Central memory CD8-positive, alpha-beta T cell (primary cell): ENCODE measurements at places on chromosomes 6 and 20.
A peak's percentile ranks its signal among the peaks of the same experiment; 100 is the strongest.

GRCh38 chr20:328027-328974 lies 2.9 kb downstream of the SOX12 start:
- peak overlapping the region; percentile 68 for H3K4me3 ChIP-seq
- no peak for DNase-seq
- peaks cover 3% of the 10 kb centered on the region for H3K36me3 ChIP-seq
- H3K27ac ChIP-seq, result peak overlapping the region; percentile 77
- peaks cover 10% of the 10 kb centered on the region for H3K4me1 ChIP-seq

GRCh38 chr20:19849341-19850197 lies 91.5 kb downstream of the RIN2 start:
- H3K27ac ChIP-seq, result no peak overlapping the region
- DNase-seq, result no peak

DNA sequence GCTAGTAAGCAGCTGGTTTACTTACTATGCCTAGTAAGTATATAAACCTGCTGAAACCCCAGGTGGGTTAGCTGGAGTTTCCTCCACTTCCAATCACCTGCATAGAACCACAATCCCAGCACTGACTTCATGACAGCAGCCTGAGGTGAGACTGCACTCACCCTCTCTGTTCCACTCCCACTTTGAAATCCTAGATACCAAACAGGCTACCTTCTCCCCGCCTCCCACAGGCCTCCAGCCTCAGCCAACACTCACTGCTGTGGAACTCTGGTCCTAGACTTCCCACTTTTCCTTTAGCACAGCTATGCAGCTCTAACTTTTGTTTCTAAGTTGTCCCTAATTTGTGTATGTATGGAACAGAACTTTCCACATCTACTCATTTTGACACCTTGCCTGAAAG lies 149.7 kb upstream of the ARID1B start:
- no peaks in the 10 kb centered on the region for H3K4me1 ChIP-seq
- H3K27me3 ChIP-seq, result peaks cover 28% of the 10 kb centered on the region
- H3K4me3 ChIP-seq, result no peak overlapping the region
- no peak overlapping the region for H3K27ac ChIP-seq
- H3K36me3 ChIP-seq, result no peaks in the 10 kb centered on the region
- no peak for DNase-seq

GRCh38 chr6:139060332-139060731 lies 31.8 kb downstream of the ABRACL start:
- no peaks in the 10 kb centered on the region for H3K36me3 ChIP-seq
- H3K4me1 ChIP-seq, result no peaks in the 10 kb centered on the region
- H3K27ac ChIP-seq, result no peak overlapping the region
- peaks cover 24% of the 10 kb centered on the region for H3K27me3 ChIP-seq

DNA sequence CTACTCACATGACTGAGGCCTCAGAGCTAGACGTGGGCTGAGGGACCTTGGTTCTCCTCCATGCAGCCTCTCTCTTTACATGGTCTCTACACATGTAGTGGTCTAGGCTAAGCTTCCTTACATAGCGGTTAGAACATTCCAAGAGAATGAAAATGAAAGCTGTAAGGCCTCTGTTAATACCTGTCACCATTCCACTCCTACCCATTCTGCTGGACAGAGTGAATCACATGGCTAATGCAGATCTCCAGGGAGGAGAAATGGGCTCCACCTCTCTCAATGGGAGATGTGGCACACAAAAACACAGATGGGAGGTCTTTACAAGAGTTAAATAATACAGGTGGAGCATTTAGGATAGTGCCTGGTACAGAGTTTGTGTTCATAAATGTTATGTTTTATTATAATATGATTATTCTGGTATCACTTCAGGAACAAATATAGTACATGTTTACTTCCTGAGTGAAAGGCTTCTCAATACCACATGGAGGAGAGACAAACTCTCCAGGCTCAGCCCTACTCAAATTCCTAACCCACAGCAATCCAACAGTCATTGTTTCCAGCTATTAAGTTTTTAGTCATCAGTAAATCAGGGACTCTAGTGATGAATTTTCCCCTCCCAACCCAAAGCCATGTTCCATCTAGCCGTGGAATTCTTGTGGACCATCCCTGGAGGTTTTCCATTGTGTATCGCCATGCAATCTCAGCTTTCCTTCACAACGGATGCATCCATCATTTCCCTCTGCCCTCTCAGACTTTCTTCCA lies 57.9 kb downstream of the ISM1 start:
- no peak overlapping the region for H3K4me3 ChIP-seq
- H3K36me3 ChIP-seq, result peaks cover 2% of the 10 kb centered on the region
- H3K27me3 ChIP-seq, result peaks cover 24% of the 10 kb centered on the region
- DNase-seq, result no peak
- H3K4me1 ChIP-seq, result no peaks in the 10 kb centered on the region

DNA sequence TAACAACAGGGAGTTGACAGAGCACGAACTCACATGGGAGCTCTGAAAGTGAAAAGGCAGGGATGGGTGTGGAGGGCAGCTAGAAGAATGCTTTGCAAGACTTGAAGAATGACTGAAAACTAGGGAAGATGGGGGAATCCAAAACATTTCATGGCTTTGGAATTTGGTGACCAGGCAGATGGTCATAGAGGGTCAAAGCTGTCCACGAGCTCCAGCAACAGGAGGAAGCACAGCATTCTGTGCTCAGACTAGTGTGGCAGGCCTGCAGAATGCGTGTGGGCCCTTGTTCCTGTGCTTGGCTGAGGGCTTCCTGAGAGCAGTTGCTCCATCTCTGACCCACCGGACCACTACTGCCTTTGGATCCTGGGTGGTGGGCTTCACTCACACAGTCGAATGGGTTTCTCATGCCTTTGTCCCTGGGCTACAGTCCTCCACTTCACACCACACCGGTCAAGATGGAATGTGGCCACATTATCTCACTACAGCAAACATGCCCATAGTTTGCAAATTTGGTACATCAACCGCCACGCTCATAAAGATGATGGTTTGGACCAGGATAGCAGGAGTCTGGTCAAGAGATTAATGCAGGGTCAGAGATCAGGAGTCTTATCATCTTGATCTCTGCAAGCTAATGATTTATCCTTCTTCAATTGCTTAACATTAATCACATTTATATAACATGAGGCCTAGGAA lies 100.7 kb downstream of the SGK1 start:
- no peaks in the 10 kb centered on the region for H3K27me3 ChIP-seq
- no peak for DNase-seq
- no peak overlapping the region for H3K27ac ChIP-seq
- no peak overlapping the region for H3K4me3 ChIP-seq
- no peaks in the 10 kb centered on the region for H3K36me3 ChIP-seq

- H3K36me3 ChIP-seq, result no peaks in the 10 kb centered on the region
- no peaks in the 10 kb centered on the region for H3K4me1 ChIP-seq
- no peaks in the 10 kb centered on the region for H3K27me3 ChIP-seq
- H3K4me3 ChIP-seq, result no peak overlapping the region
- H3K27ac ChIP-seq, result no peak overlapping the region
These were observed 38.5 kb downstream of the TSPYL4 start for GRCh38 chr6:116215414-116215813.

DNA sequence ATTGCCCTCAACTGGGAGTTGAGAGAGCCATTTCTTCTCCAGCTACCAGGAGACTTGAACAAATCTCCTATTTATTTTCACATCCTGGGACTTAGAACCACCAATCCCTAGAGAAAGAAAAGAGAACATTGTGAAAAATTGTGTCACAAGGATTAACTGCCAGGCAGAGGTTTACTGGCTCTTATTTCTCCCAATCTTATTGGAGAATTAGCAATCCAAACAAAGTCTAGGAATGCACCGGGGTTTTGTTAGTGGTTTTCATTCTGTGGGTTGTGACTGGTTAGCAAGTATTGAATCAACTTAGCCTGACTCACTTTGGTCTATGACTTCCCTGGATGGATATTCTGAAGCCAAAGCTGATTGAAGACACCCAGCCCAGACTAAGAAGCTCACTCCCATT lies 21.2 kb upstream of the ENPP5 start:
- no peaks in the 10 kb centered on the region for H3K4me1 ChIP-seq
- H3K27me3 ChIP-seq, result peaks cover 10% of the 10 kb centered on the region
- no peak for DNase-seq
- H3K4me3 ChIP-seq, result no peak overlapping the region

GRCh38 chr6:107524626-107525025 lies 34.7 kb downstream of the SOBP start:
- H3K36me3 ChIP-seq, result no peaks in the 10 kb centered on the region
- H3K27me3 ChIP-seq, result no peaks in the 10 kb centered on the region
- DNase-seq, result no peak
- no peak overlapping the region for H3K27ac ChIP-seq
- H3K4me3 ChIP-seq, result no peak overlapping the region

- H3K4me1 ChIP-seq, result no peaks in the 10 kb centered on the region
- H3K36me3 ChIP-seq, result no peaks in the 10 kb centered on the region
- no peak overlapping the region for H3K27ac ChIP-seq
- H3K27me3 ChIP-seq, result no peaks in the 10 kb centered on the region
- no peak for DNase-seq
These were observed 391.9 kb upstream of the CHD6 start for GRCh38 chr20:42010090-42010489.

GRCh38 chr20:37390503-37390890 lies 44.6 kb downstream of the SRC start:
- no peaks in the 10 kb centered on the region for H3K27me3 ChIP-seq
- H3K27ac ChIP-seq, result no peak overlapping the region
- peaks cover 1% of the 10 kb centered on the region for H3K36me3 ChIP-seq
- H3K4me3 ChIP-seq, result no peak overlapping the region
- DNase-seq, result no peak

- no peak for DNase-seq
- H3K4me3 ChIP-seq, result no peak overlapping the region
- H3K4me1 ChIP-seq, result no peaks in the 10 kb centered on the region
- H3K27ac ChIP-seq, result no peak overlapping the region
- H3K36me3 ChIP-seq, result no peaks in the 10 kb centered on the region
- H3K27me3 ChIP-seq, result no peaks in the 10 kb centered on the region
These were observed 609.1 kb downstream of the UTRN start for GRCh38 chr6:144894240-144894639.

- H3K27me3 ChIP-seq, result no peaks in the 10 kb centered on the region
- DNase-seq, result peak; percentile 41
- H3K4me1 ChIP-seq, result peaks cover 99% of the 10 kb centered on the region
- peak overlapping the region; percentile 98 for H3K4me3 ChIP-seq
These were observed 11.3 kb downstream of the NFATC2 start for GRCh38 chr20:51531141-51531710.

DNA sequence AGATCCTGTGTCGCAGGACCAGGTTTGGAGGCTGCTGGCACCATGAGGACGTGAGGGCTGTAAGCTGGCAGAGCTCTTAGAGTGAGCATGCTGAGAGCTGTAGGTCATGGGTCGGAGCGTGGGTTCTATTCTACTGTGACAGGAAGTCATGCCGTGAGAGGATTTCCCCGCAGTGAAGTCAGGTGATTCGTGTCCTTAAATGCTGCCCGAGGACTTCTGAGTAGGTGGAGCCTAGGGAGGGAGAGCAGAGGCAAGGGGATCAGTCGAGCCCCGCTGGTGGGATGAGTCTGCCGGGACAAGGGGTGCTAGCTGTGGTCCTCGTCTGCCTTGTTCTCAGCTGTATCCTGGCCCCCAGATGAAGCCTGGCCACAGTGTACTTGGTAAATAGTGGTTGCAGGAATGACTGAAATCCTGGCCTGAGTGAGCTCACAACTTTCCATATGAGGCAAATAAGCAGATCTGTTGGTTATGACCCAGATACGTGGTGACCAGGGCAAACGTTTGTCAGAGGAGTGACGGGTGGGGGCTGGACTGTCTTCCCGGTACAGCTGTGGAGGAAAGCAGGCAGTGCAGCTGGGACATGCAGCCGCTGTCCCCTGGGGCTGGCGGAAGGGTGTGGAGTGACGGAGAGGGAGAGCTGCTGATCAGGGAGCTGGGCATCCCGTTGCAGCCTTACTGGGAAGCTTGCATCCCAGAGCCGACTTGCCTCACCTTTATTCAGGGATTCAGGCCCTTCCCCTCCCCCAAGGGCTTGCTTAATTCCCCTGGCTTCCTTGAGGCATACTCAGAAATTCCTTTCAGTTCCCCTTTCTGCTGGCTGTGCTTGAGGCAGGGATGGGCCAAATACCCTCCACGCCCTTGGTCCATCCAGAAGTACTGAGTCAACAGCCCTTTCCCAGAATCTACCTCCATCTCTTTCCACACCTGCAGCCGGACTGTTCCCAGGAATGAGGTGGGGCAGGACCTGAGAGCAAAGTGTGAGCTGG lies 250.9 kb upstream of the RREB1 start:
- H3K4me3 ChIP-seq, result no peak overlapping the region
- no peak for DNase-seq
- H3K4me1 ChIP-seq, result no peaks in the 10 kb centered on the region
- no peak overlapping the region for H3K27ac ChIP-seq
- peaks cover 1% of the 10 kb centered on the region for H3K36me3 ChIP-seq

- peaks cover 39% of the 10 kb centered on the region for H3K4me1 ChIP-seq
- H3K36me3 ChIP-seq, result peaks cover 23% of the 10 kb centered on the region
- peak overlapping the region; percentile 99 for H3K27ac ChIP-seq
These were observed 874 bp downstream of the CD83 start for GRCh38 chr6:14118446-14118845.

DNA sequence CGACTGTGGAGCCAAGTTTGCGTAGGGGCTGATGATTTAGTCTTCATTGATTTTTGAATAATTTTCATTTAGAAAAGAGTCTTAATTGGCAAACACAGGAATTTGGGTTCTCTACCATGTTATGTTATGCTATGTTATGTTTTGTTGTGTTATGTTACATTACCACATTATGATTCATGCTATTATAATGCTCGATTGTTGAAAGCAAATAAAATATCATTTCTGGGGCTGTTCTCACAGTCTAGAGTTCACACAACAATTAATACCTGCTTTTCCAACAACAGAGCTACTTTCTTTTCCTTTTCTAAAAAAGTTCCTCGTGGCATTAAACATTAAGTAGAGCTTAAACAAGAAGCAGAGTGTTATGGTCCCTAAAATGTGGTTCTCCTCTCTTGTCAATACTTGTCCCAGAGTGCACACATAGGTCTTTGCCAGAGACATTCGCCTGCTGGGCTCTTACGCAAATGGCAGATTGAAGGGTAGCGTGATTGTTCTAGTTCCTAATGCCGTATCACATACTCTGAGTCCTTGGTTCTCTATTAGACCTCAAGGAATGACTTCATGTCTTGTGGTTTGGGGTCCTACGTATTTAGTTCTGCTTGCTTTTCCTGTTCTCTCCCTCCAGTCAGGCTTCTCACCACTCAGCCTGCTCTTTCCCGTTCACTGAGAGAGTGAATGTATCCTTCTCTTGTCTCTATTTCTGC lies 370.3 kb downstream of the CD109 start:
- no peak overlapping the region for H3K27ac ChIP-seq
- DNase-seq, result no peak
- H3K36me3 ChIP-seq, result no peaks in the 10 kb centered on the region
- no peak overlapping the region for H3K4me3 ChIP-seq
- H3K27me3 ChIP-seq, result no peaks in the 10 kb centered on the region

DNA sequence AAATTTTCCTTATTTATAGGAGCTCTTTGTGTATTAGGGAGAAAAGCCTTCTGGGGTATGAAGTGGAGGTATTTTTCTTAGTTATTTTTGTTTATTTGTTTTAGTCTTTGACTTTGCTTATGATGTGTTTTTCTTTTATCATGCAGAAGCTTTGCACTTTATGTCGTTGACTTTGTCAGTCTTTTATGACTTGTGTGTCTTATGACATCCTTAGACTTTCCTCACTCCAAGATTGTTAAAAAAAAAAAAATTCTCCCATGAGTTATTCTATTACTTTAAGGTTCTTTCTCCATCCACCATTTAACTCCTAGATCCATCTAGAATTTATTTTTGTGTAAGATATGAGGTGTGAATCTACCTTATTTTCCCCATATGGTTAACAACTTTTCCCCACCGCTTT lies 36.6 kb downstream of the BICRAL start:
- H3K27me3 ChIP-seq, result no peaks in the 10 kb centered on the region
- no peak for DNase-seq
- peak overlapping the region; percentile 49 for H3K27ac ChIP-seq
- no peak overlapping the region for H3K4me3 ChIP-seq
- H3K4me1 ChIP-seq, result peaks cover 31% of the 10 kb centered on the region
